ENCODE measurements at places on chromosomes 1 and 21.

DNA sequence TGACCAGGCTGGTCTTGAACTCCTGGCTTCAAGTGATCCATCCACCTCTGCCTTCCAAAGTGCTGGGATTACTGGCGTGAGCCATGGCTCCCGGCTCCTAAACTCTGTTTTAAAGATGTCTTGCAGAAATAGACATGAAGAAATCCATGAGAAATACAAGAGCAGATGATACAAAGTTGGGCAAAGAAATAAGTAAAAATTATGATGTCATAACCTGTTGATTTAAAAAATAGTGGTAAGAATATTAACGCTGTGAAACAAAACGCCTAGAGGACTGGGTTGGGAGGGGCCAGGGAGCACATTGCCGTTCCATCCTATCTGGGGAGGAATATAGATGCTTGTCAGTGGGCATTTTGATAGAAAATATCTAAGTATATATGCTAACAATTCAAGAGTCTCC lies 1.2 kb upstream of the ITGB2 start:
- DNase-seq = no peak

DNA sequence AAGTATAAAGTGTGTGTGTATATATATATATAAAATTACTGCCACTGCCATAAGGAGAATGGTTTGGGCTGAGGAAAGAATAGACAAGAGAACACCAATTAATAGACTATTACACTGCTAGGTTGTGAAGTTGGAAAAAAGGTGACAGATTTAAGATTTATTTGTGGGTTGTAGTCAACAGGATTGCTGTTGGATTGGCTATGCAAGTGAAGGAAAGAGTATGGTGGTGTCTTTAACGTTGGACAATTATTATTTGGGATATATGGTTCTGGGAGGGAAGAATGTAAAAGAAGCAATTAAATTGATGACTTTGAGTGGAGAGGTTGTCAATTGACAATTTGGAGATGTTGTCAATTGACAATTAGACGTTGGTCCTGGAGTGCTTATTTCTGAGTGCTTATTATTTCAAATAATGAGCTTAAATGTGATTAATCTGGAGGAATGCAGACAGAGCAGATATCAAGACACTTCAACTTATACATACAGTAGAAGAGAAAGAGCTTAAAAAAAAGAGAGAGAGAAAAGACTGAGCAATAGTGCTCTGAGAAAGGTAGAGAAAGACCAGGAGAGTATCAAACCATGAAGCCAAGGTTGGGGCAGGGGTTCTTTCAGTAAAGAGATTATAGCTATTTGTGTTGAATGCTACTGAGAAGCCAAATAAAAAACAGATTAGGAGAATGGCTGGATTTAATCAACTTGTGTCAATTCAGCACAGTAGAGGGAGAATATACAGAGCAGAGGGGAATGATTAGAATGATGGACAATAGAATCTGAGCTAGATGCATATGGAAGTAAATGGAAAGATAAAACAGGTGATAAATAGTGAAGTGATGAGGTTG lies 9.7 kb downstream of the PTGS2 start:
- DNase-seq = no peak

GRCh38 chr1:56712150-56712549 lies 67.0 kb downstream of the PRKAA2 start:
- DNase-seq = no peak

DNA sequence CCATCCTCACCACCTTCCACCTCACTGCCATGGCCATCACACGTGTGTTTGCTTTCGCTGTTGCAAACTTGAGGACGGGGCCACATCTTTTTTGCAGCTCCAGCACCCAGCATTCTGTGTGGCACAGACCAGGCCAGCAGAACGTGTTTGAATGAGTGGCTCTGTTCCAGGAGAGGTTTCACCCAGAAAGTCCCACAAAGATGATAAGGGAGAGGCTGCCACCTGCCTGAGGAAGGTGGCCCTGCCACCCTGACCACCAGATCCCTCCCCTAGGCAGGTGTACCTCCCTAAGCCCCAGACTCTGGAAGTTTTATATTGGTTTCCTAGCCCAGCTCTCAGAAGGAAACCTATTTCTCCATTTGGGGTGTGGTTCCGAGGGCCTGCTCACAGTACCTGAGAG lies 252.1 kb downstream of the KAZN start:
- DNase-seq = no peak

DNA sequence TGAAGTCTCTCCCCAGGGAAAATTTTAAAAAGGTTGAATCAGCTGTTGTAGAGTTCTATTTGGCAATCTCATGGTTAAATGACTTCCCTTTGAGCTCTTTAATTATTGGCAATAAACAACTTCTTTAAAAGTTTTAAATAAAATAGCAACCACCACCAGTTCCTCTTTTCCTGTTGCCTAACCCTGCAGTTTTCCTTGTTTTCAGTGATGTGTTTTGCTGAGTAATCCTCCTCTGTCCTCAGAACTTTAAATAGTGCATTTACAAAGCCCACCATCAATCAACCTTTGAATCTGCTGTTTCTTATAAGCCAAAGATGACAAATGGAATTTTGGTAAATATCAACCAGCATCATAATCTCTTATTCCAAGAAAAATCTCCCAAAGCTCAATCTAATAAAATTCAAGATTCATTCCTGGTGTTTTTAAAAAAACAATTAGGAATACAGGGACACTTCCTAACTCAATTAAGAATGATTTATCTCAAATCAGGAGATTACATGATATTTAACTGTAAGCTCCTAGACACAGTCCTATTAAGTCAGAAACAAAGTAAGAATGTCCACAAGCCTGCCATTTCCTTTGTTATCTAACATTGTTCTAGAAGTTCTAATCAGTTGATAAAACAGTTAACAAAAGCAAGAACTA lies 14.8 kb downstream of the AVPR1B start:
- DNase-seq = no peak

DNA sequence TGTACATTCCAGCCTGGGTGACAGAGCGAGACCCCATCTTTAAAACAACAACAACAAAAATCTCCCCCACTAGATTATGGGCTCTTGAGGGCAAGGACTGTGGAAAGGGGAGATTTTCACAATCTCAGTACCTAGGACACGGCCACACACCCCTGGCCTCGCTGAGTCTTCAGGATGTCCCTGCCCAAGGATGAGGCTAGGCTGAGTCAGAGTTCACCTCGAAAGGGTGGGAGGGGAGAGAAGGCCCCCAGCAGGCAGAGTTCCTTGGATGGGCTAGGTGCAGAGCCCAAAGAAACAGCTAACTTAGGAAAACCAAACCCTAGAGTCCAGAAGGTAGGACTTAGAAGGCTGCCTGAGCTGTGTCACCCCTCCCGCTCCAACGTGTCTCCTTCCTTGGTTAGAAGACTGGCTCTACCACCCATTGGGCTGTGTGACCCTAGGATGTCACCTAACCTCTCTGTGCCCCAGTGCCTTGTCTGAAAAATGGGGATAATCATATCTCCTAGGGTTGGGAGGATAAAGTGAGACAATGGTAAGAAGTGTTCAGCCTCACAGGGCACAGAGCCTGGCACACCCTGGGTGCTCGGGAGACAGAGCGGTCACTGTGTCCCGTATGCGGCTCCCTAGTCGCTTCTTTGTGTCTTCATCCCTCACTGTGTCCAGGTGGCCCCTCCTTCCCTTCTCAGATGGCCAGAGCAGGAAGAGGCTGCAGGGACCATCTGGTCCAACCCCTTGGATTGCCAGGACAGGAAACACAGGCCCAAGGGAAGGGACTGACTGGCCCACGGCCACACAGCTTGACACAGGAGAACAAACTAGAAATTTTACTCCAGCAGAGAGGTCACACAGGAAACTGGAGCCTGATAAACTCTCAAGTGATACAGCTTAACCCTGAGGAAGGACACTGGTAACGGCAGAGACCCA lies 11.2 kb downstream of the TRIM62 start:
- no peak for DNase-seq

GRCh38 chr1:10338047-10338446 lies 60.8 kb upstream of the PGD start:
- peak; percentile 20 for DNase-seq

DNA sequence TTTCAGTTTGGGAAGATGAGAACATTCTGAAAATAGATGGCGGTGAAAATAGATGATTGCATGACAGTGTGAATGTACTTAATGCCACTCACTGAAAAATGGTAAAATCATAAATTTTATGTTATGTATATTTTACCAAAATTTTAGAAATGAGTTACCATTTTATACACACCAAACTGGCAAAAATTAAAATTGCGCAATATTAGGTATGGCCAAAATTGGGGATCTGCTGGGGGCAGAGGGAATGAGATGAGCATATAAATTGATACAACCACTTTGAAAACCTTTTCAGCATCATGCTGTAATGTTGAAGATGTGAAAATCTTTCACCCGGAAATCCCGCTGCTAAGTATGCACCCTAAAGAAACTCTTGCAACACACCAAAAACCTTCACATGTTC lies 10.8 kb upstream of the TMPRSS2 start:
- DNase-seq = no peak

GRCh38 chr1:116031302-116031835 lies 55.1 kb downstream of the SLC22A15 start:
- no peak for DNase-seq

- no peak for DNase-seq
Observed at GRCh38 chr1:89149229-89149628, 23.3 kb upstream of the GBP2 start.

DNA sequence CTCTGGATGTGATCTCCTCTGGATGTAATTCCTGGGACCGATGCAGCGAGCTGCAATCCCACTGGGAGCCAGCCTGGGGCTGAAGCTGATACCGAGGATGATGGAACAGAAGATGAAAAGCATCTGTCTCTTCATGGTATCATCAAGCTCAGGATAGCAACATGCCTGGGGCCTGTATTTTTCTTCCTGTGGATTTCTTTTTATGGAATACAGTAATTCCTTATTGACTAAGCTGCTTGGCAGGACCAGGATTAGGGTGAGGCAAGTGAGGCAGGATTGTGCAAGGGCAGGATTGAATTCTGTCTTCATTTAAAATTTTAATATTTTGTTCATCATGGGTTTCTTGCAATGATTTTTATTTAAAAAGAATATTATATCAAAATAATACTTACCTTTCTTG lies 86.6 kb downstream of the SLC25A24 start:
- no peak for DNase-seq

DNA sequence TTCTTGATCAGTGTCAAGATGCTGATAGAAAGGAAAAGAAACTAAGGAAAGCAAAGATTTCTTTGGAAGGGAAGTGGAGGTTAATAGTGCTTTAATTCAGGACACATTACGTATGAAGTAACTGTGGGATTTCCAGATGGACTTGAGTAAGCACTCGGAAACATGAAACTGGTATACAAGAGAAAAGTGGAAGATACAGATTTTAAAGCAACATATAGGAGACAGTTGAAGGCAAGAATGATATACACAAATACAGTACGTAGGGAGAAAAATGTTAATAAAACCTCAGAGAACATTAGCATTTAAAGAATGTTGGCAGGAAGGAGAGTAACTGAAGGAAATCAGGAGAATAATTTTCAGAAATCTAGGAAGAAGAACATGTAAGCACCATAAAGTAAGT lies 730.9 kb upstream of the ADGRL2 start:
- DNase-seq = no peak

DNA sequence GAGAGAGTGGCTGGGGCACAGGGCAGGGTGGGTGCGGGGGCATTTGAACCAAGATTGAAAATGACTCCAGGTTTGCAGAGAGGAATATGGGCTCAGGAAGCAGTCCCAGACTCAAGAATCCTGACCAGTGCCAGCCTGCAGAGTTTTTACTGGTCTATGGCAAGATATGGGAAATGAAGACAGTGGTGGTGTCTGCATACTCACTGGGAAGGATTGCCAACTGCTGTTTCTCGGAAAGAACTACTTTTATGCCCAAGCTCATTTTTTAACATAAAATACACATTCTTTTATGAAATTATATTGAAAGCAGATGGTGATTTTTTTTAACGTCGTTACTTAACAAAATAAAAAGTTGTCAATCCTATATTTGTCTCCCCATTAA lies 401.8 kb downstream of the CAMTA1 start:
- no peak for DNase-seq

- DNase-seq = no peak
Observed at GRCh38 chr1:156483397-156483796, 17.2 kb downstream of the MEF2D start.

GRCh38 chr1:37118790-37119189 lies 84.5 kb upstream of the GRIK3 start:
- DNase-seq = no peak

- no peak for DNase-seq
Observed at GRCh38 chr1:186839041-186839400, 10.3 kb downstream of the PLA2G4A start.

GRCh38 chr21:29904359-29905282 lies 35.2 kb downstream of the GRIK1 start:
- DNase-seq = no peak

DNA sequence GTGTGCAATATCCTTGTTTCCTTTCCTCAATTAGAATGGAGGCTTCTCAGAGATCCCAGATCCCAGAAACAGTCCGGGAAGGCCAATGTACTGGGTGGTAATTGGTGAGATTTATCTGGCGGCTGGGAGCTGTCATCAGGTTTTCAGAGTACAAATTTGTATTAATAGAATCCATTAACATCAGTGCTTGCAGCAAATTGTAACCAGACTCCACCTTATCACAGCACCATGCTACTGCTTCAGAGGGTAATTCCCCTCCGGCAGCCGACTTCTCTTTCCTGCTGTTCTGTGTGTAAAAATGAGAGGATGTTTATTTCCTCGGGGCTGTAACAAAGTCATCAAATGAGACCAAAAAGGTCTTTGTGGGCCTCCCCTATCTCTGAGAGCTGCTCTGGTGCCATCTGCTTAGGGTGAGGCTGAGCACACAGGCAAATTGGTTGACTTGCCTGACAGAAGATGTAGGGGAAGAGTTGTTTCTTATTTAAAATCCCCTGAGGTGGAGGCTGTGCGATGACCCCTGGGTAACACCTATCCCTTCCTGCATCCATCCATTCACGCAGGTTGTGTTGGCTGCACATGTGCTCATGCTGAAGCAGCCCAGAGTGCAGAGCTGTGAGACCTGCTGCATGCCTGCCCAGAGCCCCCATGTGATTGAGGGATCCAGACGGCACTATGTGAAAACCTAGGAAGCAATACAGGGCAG lies 19.2 kb downstream of the NFASC start:
- no peak for DNase-seq

DNA sequence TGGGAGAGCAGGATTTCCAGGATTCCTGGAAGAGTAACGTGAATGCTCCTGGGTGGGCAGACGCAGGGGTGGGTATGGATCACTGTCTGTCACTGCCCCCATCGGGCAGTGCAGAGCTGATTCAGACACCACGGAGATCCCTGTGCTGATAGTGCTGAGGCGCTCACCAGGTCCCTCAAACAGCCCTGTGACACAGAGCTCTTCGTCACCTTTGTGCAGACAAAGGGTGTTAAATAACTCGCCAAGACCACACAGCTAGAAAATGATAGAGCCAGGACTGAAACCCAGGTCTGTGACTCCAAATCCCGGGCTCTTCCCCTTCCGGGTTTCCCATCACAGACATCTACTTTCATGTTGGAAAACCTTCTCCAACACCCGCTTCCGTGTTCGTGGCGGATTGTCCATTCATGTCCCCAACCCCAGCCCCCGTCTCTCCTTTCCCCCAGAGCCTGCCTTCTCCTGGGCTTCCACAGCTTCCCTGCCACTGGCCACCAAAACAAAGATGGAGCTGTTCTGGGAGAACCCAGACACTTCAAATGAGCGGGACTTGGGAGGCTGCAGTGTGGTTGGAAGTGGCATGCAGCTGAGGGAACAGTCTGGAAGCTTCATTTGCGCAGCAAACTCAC lies 2.6 kb downstream of the EFHD2 start:
- no peak for DNase-seq

- no peak for DNase-seq
Observed at GRCh38 chr21:31235671-31236450, 108.2 kb downstream of the TIAM1 start.
